D721Med (cell line): ENCODE measurements at places on chromosomes 1 and 21.

DNA sequence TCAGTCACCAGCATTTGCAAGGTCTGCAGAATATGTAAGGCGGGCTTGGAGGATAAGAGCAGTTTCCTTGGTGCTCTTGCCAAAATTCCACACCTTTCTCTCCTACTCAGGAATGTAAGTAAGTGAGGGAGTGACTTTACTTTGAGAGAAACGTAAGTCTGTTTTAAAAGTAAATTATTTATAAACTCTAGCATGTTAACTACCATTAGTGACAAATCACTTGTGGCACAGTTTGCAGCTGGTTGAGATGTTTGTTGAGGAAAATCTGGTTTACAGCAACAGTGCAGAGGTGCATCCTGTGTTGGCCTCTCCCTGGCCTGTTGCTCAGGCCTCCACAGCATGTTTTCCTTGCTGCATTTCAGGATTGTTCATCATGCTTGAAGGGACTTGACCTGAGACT is 8.5 kb downstream of the CGN start:
- no peak for DNase-seq

DNA sequence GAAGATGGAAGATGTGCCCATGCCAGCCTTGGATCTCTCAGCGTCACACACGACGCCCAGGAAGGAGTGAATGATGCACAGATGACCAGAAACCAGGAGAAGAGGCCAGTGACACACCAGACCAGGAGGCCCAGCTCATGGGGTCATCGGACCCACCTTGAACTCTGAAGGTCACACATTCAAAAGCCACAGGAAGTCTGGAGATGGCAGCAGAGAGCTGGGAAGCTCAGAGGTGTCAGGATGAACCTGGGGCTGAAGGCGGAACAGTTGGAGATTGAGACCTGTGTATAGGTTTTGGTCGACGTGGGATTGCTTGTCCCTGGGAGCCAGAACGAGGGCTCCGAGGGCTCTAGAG is 43.6 kb downstream of the SLC19A1 start:
- DNase-seq, result no peak

DNA sequence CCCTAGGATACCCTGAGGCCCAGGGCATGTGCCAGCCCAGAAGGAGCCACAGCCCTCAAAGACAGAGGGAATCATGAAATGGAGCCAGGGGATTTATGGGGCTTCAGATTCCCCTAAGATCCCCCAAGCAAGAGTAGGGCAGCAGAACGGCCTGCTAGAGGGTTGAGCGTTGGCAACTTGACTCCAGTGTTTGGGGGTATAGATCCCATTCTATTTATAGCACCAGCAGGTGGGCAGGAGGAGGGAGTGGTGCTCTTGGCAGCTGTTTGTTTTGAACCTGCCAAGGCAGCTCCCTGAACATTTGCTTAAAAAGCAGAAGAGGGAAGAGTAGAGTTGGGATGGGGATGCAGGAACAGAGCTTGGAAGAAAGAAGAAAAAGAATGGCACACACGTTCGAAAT is 33.7 kb downstream of the GLUL start:
- DNase-seq, result no peak

DNA sequence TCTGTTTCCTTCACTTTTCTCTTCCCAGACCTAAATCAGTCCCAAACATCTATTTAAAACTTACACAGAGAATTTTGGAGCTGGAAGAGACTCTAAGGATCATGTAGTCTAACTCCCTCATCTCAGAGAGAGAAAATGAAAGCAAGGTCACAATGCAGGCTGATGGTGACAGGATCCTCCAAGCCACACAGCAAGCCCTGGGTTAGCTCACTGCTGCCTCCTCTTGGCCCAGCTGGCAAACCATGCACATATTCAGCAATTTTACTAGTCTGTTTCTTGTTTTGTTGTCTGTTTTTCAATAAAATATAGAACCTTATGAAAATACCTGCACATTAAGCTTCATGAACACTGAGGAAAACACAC is 27.7 kb upstream of the LY9 start:
- no peak for DNase-seq

DNA sequence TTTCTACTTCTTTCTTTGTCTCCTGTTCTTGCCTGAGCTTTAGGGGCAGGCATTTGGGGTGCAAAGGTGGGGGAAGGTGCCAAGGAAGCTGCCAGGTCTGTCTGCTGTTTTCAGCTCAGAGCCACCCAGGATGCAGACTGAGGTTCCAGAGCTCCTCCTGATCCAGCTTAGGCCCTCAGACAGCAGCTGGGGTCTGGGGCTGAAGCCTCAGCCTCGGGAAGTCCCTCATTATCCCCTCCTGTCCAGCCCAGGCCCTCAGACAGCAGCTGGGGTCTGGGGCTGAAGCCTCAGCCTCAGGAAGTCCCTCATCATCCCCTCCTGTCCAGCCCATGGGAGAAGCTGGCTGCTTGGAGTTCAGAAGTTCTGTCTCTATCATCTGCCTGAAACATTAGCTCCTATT is 257.7 kb upstream of the CSF3R start:
- no peak for DNase-seq

GRCh38 chr21:38434913-38435533 is 63.3 kb downstream of the ERG start:
- no peak for DNase-seq

- no peak for DNase-seq
These were observed 58.0 kb downstream of the MEGF6 start for GRCh38 chr1:3553166-3553939.

- DNase-seq, result no peak
These were observed 86.8 kb downstream of the ADGRL2 start for GRCh38 chr1:81887421-81888144.

DNA sequence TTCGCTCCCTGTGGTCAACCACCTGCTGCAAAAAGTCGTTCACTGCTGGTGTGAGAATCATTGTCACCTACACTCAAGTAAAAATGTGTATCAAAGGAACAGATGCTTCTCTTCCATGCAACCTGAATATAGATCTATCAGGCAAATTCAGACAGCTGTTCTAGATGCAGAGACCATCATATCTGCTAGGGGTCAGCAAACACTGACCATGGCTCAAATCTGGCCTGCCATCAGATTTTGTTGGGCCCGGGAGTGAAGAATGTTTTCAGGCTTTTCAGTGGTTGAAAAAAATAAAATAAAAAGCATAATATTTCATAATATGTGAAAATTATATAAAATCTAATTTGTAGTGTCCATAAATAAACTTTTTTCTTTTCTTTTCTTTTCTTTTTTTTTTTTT is 199.6 kb downstream of the RGS7 start:
- no peak for DNase-seq

- no peak for DNase-seq
These were observed at the start of gene FCGR3A for GRCh38 chr1:161549652-161550051. Gene FCGR3A (minus strand): TSS chr1:161549818. CDS start chr1:161549736, 82 bp downstream.

DNA sequence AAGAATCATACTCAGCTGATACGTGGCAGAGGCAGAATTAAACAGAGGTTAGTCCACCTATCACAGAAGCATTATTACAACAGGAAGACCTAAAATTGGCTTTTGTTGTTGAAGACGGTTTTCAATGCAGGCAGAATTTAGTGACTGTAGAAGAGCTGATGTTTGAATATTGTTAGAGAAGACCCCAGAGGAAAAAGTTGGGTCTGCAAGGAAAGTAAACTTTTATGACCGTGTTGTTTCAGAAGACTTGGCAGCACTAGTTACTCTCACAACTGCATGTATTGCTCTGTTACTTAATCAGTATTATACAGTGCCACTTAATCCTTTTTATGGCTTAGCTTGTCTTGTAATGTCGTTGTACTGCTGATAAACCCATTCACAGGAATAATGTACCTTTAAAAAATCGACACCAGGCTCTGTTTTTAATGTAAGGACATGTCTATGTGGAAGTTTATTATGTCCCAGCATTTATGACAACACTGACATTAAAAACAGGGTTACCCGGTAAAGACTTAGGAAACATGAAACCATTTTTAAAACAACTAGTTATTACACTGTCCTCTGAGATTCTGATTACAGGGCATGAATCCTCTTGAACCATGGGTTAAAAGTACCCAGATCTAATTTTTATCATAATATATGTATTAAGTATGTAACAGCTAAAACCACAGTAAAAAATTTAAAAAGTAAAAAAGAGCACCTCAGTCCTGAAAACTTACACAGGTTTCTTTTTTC is 235.4 kb downstream of the TTLL7 start:
- no peak for DNase-seq

DNA sequence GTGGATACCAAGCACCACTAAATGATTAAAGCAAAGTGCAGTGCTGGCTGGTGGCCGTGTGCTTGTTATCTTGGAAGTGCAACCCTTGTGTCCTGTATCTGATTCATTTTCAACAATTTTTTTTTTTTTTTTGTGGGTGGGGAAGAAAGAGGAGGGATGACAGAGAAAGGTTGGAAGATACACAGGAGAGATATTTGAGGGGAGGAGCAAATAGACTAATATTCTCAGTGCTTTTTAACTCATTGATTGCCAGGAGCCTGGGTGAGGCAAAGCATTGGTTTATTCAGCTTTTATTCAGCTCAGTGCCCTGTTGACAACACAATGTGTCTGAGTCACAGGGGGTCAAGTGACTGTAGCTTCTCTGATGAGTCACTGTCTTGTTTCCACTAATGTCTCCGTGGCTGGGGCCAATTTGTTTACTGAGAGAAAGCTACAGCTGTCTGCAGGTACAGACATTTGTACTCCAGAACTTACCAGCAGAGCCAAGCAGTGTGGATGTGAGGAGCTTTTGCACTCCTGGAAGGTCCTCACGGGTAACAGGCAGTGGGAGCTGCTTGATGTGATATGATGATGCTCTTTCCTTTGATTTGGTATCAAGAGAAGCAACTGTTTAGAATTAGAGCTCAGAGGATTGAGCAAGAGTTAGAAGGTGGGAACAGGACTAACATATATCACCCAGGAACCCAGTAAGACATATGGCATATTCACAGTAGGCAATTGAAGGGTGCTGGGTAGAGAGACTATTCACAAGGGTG is 23.6 kb upstream of the DNM3 start:
- no peak for DNase-seq

DNA sequence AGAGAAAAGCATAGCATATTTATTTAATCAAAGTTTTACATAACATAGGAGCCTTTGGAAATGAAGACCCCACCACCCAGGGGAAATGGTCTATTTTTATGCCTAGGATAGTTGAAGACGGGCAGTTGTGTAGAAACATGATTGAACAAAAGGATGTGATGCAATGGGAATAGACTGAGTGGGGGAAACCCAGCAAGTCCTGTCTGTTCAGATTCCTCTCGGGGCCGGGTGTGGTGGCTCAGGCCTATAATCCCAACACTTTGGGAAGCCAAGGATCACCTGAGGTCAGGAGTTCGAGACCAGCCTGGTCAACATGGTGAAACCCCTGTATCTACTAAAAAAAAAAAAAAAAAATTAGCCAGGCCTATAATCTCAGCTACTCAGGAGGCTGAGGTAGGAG is 298.3 kb downstream of the MATN1 start:
- no peak for DNase-seq

DNA sequence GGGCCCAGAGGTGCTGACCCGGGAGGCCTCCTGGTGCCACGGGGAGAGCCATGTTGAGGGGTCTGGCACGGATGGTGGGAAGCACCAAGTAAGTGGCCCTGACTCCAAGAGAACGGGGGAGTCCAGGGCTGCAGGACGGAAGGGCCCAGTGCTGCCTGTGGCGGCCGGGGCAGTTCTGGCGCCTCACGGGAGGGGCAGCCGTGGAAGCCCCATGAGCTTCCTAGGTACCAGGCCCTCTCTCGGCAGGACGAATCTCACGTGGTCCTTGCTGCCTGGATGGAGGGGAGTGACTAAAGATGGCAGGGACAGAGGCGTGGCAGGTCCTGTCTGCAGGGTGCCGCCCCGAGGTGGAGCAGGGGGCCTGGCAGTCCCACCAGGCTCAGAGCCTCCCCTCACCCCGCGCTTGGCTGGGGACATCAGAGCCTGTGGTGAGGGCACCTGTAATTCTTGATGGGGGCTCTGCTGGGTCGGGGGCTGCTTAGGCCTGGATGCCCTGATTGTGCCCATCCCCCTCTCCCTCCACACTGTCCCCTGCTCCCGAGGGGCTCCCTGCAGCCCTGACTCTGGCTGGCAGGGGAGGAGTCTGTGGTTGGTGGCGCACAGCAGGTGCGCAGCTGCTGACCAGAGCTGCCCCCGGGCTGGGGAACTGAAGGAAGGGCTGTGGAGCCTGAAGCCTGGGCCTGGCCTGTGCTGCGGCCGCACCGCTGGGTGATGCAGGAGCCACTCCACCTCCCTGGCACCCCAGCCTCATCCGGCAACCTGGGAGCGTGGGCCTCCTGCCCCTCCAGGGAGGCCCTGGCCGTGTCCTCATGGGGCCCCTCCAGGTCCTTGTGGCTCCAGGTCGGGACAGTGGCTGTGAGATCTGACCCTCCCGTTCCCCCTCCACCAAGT is 31.4 kb downstream of the POFUT2 start:
- no peak for DNase-seq

GRCh38 chr1:153789478-153790034 is 14.3 kb downstream of the SLC27A3 start:
- DNase-seq, result no peak

GRCh38 chr1:118339400-118340124 is 154.5 kb upstream of the SPAG17 start:
- DNase-seq, result no peak

GRCh38 chr1:108686614-108687313 is 5.3 kb upstream of the PRPF38B start:
- DNase-seq, result no peak
